Caudate nucleus (tissue), 63 donors: ENCODE measurements at places on chromosomes 12 and 14.

DNA sequence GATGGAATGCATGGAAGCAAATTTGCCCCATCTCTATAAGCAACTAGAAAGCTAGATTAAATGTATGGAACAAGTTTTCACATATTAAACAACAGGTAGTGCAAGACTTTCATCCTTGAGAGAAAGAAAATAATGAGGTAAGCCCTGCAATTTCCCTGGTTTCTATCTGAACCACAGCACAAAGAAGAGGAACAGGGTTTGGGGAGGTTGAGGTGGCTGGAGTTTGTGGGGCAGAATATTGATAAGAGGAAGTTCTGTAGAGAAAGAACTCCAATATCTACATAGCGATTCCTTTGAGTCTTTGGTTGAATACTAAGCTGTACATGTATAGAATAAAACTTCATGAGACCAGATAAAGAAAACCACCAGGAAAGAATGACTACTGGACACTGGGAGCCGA, 96.3 kb upstream of the CCND2 start:
- no peak for DNase-seq

DNA sequence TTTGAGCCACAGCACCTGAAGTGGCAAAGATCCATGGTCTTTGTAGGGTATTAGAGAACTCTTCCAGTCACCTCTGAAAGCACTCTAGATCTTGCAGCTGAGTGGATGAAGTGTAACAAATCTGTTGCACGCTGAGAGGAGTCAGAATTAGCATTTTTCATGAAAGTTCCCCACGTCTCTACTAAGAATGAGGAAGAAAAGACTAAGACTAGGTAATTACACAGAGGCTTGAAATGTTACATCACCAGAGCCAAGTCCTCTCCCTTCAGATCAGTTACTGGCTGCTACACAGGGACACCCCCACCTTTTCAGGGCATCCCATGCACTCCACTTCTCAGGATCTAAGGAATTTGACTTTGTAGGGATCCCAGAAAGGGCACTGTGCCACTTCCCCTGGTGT, 98.6 kb upstream of the FKBP4 start:
- DNase-seq: no peak

GRCh38 chr14:64960762-64961276, 11.3 kb downstream of the RAB15 start:
- DNase-seq: no peak

DNA sequence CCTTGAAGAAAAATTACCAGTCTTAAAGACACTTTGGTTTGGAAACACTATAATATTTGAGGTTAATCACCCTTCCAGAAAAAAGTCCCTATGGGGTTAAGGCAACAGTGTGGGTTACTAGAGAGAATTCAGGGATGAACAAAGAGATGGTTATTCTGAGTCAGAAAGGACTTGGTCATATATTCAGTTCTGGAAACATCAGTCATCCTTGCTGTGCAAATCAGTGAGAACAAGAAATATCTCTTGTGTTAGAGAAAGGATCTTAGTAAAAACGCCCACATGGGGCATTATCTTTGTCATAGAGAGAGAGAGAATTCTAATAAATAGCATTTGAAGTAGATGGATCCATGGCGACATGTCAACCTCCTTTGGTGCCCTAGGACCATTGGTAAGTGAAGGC, 59.4 kb upstream of the E2F7 start:
- DNase-seq: no peak

GRCh38 chr14:85475113-85475512, 54.8 kb upstream of the FLRT2 start:
- DNase-seq: no peak

DNA sequence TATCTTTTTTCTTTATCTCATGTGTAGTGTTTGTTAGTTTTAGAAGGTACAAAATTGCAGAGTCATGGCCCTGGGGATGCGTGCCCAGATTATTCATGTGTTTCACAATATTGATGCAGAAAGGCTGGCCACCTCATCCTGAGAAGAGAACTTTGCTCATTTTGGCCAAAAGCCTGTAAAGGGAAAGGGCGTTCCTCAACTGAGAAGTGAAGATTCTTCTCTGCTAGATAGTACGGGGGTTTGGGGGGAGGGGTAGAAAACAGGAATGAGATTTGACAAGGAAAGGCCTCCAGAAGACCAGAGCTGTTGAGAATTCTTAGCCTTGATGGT, 1.7 kb downstream of the MGST1 start:
- no peak for DNase-seq

- no peak for DNase-seq
These were observed 234.7 kb upstream of the TBX3 start for GRCh38 chr12:114918535-114919233.

DNA sequence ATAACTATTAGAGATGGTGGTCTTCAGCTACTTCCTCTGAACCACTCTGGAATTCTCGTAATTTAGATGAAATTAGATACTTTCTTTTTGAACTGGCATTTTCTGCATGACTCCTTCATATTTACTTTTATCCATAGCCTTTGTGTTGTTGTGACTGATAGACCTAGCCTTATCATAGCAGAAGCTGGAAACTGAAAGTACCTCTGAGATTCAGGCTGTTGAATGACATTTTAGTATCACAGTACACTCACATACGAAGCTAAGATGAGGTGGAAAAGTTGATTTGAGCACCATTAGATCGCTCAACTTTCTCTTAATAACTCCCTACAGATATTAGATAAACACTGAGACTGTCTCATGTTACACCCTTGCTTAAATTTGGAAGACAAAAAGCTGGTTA, 525.1 kb upstream of the FBXO33 start:
- no peak for DNase-seq

- no peak for DNase-seq
These were observed 50.8 kb upstream of the PIWIL1 start for GRCh38 chr12:130286741-130287440.

DNA sequence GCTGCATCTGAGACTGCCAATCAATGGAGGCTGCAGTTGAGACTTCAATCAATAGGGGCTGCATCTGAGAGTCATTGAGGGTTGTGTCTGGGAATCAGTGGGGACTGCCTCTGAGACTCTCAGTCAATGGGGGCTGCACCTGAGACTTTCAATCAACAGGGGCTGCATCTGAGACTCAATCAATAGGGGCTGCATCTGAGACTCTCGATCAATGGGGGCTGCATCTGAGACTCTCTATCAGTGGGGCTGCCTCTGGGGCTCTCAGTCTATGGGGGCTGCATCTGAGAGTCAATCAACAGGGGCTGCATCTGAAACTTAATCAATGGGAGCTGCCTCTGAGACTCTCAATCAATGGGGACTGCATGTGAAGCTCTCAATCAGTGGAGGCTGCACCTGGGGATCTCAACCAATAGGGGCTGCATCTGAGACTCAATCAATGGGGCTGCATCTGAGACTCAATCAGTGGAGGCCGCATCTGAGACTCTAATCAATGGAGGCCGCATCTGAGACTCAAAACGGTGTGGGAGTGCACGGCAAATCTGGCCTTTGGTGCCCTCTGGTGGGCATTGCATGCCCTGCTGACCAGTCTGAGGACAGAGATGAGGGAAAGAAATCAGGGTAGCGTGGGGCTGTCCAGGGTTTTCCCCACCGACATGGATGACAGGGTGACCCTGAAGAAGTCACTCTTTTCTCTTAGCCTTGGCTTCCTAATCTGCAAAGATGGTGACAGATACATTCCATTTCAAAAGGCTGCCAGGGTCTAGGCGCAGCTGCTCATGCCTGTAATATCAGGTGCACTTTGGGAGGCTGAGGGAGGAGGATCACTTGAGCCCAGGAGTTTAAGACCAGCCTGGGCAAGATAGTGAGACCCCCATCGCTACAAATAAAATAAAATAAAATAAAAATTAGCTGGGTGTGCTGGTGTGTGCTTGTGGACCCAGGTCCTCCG, 41.3 kb upstream of the EIF5 start:
- DNase-seq: peak; percentile 61

GRCh38 chr12:58980768-58981167, 60.5 kb upstream of the LRIG3 start:
- no peak for DNase-seq

- no peak for DNase-seq
These were observed 39.7 kb downstream of the FOS start for GRCh38 chr14:75318353-75318752.

GRCh38 chr12:119804011-119804641, 73.0 kb downstream of the CIT start:
- DNase-seq: peak; percentile 62

- no peak for DNase-seq
These were observed 19.4 kb upstream of the EML1 start for GRCh38 chr14:99773521-99774497.

DNA sequence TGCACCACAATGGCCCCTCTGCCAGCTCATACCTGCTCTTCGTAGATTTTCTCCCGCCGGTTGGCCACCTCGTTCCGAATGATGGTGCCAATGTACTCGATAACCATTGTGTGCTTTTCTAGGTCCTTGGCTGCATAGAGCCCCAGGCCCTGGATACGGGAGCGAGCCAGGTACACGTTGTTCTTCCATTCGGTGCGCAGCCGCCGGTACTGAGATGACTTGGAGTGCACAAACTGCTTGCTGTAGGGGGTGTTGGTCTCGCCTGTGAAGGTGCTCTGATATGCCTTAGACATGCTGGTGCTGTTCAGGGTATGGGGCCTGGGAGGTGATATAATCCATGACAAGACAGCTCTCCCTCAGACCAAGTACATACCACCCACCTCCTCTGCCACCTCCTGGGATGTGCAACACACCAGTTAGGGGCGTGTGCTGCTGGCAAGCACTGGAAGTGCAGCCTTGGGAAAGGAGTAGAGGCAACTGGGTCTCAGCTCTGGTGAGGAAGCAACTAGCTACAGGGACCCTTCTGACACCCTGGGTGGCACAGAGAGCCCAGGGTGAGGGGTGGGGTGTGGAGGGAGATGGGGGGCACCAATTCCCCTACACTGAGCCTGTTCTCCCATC, 4.1 kb upstream of the PRKAG1 start:
- no peak for DNase-seq

- DNase-seq: no peak
These were observed 133.5 kb downstream of the CPNE8 start for GRCh38 chr12:38771871-38772270.

DNA sequence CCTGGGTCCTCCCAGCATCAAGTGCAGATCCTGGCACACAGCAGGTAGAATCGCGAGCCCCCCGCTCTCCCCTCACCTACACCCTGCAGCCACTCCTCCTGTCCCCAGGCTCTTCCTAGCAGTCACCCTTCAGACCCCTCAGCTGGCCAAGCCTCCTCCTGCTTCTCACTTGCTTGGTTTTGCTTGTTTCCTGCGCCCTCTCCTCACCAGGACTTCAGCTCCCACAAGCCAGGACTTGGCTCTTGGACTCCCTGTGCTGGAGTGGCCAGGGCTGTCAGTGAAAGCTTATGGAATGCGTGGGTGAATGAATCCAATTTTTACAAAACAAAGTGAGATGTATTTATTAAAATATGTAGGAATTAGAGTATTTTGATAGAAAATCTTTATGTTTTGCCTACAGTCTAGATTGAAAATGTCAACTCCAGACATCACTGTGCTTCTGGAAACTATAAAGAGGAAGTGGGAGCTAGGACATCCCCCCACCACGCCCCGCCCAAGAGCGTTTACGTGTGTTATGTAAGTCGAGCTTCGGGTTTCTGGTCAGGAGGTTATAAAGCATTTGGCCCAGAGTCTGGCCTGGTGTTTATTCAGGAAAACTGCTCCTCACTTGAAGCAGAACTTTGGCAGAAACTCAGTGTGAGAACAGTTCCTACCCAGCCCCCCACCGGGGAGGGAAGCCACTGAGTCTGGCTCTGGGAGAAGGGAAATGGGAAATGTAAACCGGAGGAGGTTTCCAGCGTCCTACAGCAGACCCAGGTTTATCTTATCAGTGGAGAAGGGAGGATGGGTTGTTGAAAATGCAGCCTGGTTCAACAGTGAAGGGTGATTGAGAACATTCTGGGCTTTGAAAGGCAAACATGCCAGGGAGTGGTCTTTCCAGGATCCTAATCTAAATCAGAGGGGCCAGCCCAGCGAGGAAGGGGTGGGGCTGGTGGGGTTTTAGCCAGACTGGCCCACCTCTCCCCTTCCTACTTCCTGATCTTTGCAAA, 8.8 kb downstream of the ALDH2 start:
- DNase-seq: peak; percentile 40
